ENCODE measurements at places on chromosomes 1 and 21.
A peak's percentile ranks its signal among the peaks of the same experiment; 100 is the strongest.

DNA sequence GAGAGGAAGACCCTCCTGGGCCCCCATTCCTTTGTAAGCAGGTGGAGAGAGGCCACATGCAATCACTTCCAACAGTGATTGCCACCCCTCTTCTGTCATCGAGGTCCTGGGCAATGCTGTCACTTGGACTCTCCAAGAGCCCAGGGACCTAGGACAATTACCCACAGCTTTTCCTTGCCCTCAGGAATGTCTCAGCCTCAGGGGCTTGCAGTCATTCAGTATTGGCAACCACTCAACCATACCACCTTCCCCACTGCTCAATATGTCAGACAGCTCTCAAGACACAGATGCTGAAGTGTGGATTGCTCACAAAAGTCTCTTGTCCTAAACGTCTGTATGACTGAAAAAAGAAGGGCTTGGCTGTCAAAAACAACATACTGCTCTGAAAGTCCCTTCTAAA lies 87.8 kb downstream of the PTPN14 start:
- peak; percentile 52 for DNase-seq

DNA sequence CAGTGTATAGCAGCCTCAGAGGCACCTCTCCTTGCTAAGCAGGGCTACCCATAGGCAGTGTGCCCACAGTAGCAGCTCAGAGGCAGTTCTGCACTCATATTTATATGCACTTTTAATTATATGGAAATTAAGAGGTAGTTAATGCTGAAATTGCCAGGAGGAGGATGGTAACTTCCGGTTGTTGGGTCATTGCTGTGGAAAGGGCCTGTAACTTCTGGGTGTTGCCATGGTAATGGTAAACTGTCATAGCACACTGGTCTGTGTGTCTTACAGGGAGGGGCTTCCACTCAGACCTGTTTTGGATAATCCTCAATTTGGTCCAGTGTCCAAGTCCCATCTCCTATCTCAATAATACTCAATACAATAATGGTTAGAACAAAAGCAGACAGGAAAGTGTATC lies 7.6 kb downstream of the CFH start:
- DNase-seq = no peak

- peak; percentile 42 for DNase-seq
Measured at GRCh38 chr21:46308431-46308830, 15.2 kb downstream of the C21orf58 start.

DNA sequence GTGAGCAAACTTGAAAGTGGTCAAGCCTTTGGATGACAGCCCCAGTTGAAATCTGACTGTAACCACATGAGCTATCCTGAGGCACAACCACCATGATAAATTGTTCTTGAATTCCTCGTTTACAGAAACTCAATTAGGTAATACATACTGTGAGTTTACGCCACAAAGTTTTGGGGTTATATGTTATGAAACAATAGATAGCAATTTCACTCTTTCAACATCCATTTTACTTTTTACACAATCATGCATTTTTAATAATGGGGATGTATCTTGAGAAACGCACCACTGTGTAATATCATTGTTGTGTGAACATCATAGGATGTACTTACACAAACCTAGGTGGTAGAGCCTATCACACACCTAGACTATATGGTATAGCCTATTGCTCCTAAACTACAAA lies 35.4 kb downstream of the OR2C3 start:
- no peak for DNase-seq

- DNase-seq = peak; percentile 86
Measured at GRCh38 chr1:47192458-47193384, 2.9 kb upstream of the PDZK1IP1 start.

- DNase-seq = no peak
Measured at GRCh38 chr1:185568155-185569123, 165.8 kb upstream of the HMCN1 start.

GRCh38 chr1:14941864-14942263 lies 211.7 kb upstream of the TMEM51 start:
- DNase-seq = no peak

GRCh38 chr21:41596241-41596925 lies 88.4 kb upstream of the TMPRSS2 start:
- DNase-seq = no peak

GRCh38 chr1:210535761-210536160 lies 207.1 kb downstream of the HHAT start:
- peak; percentile 52 for DNase-seq

DNA sequence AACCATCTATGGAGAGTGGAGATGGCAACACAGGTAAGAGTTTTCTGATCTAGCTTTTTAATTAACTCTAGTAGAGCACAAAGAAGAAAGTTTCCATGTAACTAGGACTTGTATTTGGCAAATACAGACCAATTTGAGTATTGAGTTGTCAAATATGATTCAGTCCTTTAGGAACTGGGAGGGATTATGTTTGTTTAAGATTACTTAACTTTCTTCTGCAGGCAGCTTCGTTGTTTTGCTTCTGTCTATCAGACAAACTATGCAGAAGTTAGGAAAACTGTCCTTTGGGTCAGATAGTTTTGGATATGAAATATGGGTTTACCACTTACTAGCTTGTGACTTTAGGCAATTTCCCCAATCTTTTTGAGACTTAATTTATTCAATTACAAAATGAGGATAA lies 111.8 kb downstream of the POU2F1 start:
- no peak for DNase-seq

- no peak for DNase-seq
Measured at GRCh38 chr1:77511440-77511840, 171.0 kb downstream of the ZZZ3 start.

DNA sequence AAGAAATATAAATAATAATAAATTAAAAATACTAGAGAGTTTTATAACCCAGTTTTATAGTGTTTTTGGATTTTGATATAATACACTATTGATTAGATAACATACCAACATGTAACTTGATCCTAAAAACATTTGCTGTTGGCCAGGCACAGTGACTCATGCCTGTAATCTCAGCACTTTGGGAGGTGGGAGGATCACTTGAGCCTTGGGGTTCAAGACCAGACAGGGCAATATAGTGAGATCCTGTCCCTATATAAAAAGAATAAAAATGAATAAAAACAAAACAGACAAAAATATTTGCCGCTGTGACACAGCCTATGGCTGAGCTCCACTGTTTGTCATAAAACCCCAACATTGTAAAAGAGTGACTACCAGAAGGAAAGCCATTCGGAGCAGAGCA lies 26.1 kb downstream of the VPS13D start:
- no peak for DNase-seq

- no peak for DNase-seq
Measured at GRCh38 chr1:248779350-248779749, 23.8 kb upstream of the LYPD8 start.

DNA sequence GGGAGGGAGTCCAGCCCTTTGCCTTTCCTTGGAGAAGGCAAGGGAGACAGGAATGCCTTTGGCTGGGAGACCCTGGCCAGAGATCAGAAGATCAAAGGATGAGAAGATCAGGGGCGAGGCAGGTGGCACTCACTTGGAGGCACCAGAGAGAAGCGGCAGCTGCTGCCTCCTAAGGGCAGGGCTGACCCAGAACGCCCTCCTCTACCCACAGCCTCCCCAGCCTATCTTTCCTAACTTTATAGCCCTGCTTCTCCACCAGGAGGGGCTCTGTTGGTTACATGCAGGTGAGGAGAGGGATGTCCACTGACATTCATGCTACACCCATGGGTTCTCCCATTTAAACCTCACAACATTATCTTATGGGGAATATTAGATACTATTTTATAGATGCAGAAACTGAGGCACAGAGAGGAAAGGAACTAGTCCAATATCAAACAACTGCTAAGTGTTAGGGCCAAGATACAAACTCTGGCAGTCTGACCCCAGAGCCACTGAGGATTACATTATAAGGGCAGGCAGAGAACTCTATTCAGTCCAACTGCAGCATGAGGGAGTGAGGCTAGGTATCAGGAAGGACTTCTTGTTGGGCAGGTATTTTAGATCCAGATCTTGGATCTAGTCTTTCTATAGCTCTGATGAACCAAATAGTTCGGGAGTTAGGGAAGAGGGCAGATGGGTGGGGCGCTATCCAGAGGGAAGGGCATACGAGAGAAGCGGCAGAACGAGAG lies 19.9 kb downstream of the LGR6 start:
- DNase-seq = peak; percentile 70

- DNase-seq = peak; percentile 82
Measured at GRCh38 chr1:53336146-53336545, 8.3 kb upstream of the LRP8 start.

DNA sequence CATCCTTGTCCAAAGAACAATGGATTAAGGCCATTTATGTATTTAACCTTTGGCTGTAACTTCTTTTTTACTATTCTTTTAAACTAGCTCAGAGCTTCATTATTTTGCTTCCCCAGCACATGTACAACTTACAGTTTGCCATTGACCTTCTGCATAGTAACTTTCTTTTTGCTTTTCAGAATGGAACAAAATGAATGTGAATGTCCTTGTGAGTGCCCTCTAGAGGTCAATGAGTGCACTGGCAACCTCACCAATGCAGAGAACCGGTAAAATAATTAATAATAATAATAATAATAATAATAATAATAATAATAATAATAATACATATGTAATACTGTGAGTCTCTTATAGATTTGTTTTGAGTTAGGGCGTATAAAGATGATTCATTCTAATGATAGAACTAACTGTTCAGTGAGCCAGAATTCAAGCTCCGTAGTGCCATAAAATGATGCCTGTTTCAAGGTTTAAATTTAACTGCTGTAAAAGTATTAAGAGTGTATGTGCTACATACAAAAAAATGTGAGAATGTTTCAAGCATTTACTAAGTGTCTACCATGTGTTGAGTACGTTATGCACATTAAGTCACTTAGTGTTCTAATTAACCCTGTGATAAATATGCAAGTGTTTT lies 69.0 kb upstream of the RAVER2 start:
- DNase-seq = peak; percentile 37

GRCh38 chr1:62391369-62391971 lies 45.4 kb upstream of the USP1 start:
- peak; percentile 75 for DNase-seq

DNA sequence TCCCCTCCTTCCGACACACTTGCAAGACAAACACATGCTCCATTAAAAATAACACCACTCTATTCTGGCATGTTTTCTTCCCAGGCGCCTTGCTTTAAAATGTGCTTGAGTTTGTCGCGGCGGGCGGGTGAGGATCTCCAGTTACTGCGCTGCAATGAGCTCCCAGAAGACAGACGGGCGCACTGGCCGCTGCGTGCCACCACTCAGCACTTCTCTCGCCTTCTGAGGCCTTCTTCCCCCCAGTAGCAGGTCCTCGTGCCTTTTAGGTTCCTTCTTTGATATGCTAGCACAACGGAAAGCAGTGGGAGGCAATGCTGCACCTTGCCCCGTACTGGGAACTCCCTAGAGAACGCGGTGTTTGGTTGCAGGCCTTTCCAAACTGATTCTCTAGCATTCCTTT lies 279.5 kb upstream of the NR5A2 start:
- DNase-seq = no peak

DNA sequence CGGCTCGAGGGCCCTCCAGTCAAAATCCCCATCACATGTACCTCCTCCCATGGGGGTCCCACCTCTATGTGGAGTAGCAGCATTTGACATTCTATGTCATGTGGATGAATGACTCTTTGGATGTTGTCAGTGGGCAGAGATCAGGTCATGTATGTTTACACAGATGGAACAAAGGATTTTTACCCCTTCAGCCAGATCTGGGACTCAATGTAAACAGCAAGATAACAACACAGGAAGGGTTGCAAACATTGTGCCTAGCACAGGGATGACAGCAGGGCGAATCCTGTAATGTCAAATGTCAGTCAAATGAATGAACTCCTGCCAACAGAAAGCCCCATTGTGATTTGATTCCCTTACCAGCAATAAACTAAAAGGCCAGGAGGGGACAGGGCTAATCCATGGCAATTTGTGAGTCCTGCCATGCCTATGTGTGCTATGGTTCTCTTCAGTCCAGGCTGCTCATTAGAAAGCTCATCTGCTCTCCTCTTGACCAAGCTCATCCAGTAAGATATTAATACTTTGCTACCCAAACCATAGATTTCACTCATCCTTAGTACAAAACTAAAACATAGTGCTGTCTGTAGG lies 60.3 kb downstream of the PGBD5 start:
- DNase-seq = peak; percentile 73

- no peak for DNase-seq
Measured at GRCh38 chr21:44831227-44831860, 13.5 kb upstream of the SUMO3 start.

GRCh38 chr1:245434280-245434679 lies 279.5 kb downstream of the KIF26B start:
- peak; percentile 41 for DNase-seq

GRCh38 chr1:31926252-31926651 lies 11.9 kb downstream of the PTP4A2 start:
- DNase-seq = no peak

GRCh38 chr21:35940074-35940927 lies 120.0 kb downstream of the SETD4 start:
- DNase-seq = peak; percentile 82

GRCh38 chr1:218878369-218878768 lies 295.3 kb upstream of the LYPLAL1 start:
- peak; percentile 73 for DNase-seq

- DNase-seq = no peak
Measured at GRCh38 chr21:38950435-38951094, 144.8 kb downstream of the ETS2 start.

GRCh38 chr1:2300851-2301606 lies 72.9 kb downstream of the SKI start:
- no peak for DNase-seq

DNA sequence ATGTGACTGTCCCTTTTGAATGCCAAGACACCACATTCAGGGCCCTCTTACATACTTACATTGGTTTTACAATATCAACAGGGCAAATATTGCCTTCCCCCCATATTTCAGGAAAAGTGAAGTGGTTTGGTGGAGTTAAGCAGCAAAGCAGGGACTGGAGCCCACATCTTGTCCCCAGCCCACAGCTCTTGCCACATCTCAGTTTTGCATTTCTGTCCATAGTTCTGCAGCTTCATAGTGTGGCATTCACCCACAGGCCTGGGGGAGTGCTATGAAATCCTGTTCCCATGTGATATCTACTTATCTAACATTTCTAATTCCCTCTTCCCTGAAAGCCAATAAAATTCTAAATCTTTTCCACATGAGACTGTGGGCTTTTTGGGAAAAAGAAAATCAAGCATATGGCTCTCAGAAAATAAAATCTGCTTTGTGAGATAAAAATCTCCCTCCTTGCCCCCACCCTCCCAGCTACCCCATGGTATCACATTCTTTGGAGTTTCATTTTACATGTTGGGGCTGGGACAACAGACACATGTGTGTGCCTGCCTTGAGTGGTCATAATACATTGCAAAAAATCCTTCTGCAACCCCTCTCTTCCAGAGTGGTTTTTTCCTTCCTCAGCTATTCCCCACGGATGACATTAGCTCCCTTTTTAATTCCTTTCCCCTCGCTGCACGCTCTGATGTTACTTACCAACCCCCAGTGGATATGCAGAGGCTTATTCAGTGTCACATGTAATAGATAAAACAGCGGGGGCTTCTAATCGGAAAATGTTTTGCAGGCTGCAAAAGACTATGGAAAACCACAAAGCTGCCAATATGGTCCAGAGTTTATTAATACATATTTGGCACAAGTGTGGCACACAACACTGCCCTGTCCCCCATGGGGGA lies 20.5 kb upstream of the CD2 start:
- DNase-seq = peak; percentile 27

Data from NCI-H82 (cell line).